ENCODE measurements at places on chromosomes 7 and 10.

DNA sequence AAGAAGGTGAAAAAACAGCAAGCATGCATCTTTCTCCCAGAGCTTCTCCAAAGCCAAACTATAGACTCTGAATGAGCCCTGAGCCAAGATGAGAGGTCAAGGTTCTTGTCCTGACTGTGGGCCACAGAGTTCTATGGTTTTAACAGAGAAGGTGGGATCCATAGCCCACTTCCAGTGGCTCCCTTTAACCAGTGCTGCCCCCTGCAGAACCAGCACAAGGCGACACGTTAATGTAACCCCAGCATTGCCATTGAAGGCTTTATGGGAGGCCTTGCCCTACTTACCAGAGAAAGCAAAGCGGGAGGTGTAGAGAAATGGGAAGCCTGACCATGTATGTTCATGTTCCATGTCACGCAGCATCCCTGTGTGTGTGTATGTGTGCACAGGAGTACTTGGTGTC lies 243.6 kb downstream of the PRPF18 start:
- no peak for DNase-seq

DNA sequence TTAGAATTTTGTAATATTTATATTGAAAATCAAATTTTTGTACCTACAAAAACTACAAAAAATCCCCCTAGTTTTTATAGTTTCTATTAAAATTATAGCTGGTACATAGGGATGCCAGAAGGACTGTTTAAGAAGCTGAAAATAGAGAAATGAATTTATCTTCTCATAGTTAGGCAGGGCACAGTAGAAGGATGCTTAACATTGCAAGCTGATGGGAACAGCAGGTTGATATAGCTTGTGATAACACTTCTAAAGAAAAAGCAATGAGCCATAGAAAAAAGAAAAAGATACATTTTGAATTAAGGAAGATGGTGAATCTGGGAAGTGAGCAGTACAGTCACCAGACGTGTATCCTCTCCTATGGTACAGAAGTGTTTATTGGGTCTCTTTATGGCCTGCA lies 32.0 kb downstream of the PTEN start:
- DNase-seq = no peak

DNA sequence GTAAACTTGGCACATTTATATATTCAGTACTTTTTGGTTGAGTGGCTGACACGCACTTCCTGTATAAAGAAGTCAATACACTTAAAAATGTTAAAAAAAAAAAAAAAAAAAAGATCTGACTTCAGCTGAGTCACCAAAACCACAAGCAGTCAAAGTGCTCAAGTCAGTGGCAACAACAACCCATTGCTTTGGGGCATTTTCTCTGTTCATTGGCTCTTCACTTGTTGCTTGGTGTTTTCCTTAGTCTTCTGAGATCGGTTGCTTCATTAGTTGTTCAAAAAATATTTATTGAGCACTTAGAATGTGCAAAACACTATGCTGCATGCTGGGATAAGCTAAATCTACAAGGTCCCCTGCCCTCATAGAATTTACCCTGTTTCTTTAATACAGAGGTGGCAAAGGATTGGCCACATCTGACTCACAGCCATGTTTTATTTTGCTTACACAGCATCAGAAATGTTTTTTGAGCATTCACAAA lies 63.7 kb downstream of the ZNRF2 start:
- peak; percentile 81 for DNase-seq

- DNase-seq = no peak
These were observed 60.5 kb downstream of the GTF2IRD1 start for GRCh38 chr7:74514131-74514591.

- no peak for DNase-seq
These were observed 158.0 kb downstream of the CDH23 start for GRCh38 chr10:71554671-71555070.

DNA sequence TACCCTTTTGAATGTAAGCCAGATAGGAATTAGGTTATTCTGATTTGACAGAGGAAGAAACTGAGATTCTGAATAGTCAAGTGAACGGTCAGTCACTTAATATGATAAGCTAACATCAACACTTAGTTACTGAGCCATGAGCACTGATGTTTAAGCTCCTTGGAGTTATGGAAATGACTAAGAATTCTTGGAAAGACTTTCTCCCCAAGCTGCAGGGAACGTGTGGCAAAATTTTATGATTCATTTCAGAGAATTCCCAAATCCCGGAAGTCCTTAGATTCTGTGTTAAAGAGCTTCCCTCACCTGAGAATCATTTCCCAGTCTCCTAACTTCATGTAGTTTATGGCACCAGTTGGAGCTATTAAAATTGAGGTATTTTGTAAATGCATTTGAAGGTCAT lies 330.9 kb downstream of the XPNPEP1 start:
- no peak for DNase-seq

DNA sequence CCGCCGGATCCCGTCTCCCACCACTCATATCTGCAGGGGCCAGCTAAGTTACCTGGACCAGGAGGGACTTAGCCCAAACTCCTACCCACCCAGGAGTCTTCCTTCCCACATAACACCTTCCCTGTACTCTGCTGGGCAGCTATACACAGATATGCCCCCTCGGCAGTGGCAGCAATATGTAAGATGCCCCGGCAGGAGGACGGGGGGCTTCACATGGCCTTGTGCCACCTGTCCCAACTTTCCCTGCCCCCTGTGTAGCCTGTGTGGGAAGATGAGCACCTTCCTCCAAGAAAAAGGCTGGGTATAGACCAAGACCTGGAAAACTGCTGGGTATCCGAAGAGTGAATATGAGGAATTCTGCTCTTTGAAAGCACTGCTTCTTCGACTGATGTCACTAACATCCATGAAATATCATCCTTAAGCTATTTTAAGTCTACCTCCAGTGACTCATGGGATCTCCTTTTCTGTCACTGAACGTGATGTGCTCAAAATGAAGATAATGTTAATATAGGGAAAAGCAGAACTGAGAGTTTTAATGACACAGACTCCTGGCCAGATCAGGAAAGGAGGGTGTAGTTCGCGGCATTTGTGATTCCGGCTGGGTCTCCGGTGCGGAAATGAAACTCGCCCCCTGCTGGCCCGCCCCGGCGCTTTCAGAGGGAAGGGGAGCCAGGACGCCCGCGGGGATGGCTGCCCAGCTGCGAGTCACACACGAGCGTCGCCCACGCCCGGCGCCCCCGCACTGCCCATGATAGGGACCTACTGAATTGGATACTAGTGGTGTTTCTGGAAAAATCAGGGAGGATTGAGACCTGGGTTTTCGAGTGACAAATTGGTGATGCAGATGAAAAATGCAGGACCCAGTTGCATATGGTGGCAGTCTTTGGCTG lies 256.9 kb upstream of the NFE2L3 start:
- DNase-seq = peak; percentile 19

GRCh38 chr7:111053035-111053434 lies 37.9 kb upstream of the LRRN3 start:
- DNase-seq = no peak

- DNase-seq = no peak
These were observed 21.4 kb upstream of the PARP12 start for GRCh38 chr7:140084142-140084655.

GRCh38 chr10:33416209-33416608 lies 81.7 kb upstream of the NRP1 start:
- DNase-seq = no peak

DNA sequence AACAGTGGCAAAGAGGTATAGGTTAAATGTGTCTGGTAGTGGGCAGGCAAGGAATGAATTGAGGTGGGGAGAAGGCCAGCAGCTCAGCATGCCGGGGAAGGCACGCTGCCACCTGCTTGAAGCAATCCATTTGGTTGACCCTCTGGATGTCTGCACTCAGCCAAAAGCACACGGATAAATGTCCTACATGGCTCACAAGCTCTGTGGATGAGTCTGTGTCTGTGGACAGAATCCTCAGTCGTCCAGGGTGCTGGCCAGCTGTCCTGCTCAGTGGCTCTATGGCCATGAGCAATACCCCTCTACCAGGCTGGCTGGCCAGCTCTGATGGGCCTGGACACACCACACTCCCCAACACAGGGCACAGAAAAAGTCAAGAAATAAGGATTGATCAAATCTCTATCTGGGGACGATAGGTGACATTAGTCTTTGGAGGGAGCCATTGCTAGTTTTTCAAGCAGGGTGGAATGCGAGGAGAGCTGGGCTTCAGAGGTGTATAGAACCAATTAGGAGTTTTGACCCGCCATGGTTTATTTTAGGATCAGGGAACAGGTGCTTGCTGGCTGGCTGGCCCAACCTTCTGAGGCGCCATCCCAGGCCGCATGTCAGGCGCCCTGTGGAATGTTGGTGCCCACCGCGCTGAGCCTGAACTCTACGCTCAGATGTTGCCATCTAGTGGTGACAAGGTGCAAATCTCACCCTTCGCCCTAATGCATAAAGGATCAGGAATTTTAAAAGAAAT lies 493.4 kb downstream of the TNS3 start:
- peak; percentile 24 for DNase-seq

DNA sequence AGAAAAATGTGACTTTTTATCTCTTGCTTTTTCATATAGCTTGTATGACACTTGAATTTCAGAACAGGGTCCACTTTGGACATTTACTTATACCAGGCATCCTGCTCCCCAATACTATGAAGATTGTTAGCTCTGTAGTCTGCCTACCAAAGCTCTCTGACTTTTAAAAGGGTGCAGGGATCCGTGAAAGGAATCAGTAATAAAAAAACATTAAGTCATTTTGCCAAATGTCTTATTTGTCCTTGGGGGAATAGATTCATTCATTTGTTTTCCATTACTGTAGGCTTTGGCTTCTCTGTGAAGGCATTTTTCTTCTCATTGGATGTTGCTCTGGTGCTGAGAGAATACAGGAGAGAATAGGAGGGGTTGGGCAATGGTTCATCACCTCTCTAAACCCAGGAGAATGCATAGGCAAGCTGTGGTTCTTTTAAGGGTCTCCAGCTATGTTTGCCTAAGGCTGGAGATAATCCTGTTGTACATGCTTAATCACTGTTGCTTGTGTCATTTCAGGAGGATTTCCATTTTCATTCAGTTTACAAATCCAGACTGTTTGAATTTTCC lies 103.5 kb downstream of the SRI start:
- DNase-seq = no peak

DNA sequence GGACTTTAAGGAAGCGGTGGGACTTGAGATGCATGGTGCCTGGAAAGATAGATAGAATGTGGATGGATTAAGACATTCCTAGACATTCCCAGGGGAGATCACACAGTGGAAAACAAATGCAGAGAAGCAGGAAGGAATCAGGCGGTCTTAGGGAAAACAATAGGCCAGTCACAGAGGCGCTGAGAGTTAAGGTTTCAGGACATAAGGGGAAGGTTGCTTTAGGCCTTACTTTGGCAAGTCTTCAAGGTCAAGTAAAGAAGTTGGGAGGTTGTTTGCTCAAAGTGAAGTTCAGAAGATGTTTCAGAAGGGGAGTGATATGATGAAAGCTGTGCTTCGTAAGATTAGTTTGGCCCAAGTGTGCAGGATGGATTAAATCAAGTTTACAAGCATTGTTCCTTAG lies 109.4 kb downstream of the SUGCT start:
- DNase-seq = no peak

- DNase-seq = no peak
These were observed 36.9 kb upstream of the FAM20C start for GRCh38 chr7:155469-155900.

- no peak for DNase-seq
These were observed 15.8 kb upstream of the SLF2 start for GRCh38 chr10:100896876-100897461.

- no peak for DNase-seq
These were observed 198.0 kb upstream of the MKI67 start for GRCh38 chr10:128324058-128324827.

GRCh38 chr10:132036153-132036886 lies 29.4 kb upstream of the JAKMIP3 start:
- no peak for DNase-seq

- no peak for DNase-seq
These were observed 339.9 kb upstream of the LRRN3 start for GRCh38 chr7:110750931-110751605.

GRCh38 chr7:20438248-20438647 lies 107.5 kb downstream of the ITGB8 start:
- DNase-seq = no peak

GRCh38 chr7:122140918-122141317 lies 3.1 kb downstream of the AASS start:
- no peak for DNase-seq

DNA sequence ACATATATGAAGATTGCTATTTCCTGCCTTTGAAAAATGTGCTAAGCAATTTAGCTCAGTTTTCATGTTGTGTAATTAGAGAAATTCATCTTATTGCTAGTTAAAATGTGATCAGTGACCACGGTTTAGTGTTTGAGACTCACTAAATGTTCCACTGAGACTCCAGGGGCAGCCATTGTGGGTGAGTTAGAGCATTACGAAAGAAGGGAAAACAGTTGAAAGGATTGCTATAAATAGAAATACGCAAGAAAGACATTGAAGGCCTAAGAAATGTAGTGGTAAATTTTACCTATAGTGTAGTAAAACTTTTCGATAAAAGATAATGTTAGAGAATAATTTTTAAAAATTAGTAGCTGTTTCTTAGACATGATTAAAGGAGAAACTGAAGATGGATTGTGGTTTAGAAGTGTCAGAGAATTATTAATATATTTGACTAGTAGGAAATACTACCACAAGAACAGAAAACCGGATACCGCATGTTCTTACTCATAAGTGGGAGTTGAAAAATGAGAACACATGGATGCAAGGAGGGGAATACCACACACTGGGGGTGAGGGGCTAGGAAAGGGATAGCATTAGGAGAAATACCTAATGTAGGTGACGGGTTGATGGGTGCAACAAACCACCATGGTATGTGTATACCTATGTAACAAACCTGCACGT lies 394.5 kb downstream of the SEMA3D start:
- DNase-seq = no peak

GRCh38 chr7:116530107-116530820 lies 5.4 kb downstream of the CAV1 start:
- DNase-seq = no peak

GRCh38 chr10:3143366-3143765 lies 29.2 kb downstream of the PITRM1 start:
- no peak for DNase-seq
